ENCODE measurements at places on chromosomes 6 and 20.

DNA sequence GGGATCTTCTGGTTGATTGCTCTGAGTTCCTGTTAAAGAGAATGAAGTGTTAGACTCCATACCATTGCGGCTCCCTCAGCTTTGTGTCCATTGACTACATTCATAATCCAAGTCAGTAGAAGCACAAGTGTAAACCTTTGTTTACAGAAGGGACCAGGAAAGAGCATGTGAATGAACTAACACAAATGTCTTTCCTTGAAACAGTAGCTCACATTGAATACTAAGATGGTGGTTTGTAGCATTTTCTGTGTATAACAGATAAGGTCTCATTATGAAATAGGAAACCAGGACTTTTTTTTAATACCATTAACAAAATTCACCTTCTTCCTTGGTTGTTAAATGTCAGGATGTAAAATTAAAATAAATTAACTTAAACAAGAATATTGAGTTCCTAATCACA, 8.4 kb downstream of the STXBP5 start:
- no peak for DNase-seq

GRCh38 chr6:24640166-24640565, 5.8 kb downstream of the KIAA0319 start:
- no peak for DNase-seq

DNA sequence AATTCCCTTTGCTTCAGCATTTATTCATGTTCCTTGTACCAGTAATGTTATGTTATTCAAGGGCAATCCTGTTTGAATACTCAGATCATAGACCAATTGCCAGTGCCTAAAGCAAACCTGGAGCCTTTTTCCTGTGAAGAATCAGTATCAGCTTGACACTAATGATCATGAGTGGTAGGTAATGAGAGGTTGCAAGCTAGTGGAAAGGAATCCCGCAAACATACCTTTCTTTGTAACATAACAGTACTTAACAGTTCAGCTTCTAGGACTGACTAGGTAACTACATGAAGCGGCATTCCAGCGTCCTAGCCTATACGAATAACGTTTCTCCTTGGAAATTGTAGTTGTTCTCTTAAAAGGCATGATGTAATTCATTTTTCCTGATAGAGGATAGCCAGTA, 253.7 kb downstream of the TMEM242 start:
- no peak for DNase-seq

DNA sequence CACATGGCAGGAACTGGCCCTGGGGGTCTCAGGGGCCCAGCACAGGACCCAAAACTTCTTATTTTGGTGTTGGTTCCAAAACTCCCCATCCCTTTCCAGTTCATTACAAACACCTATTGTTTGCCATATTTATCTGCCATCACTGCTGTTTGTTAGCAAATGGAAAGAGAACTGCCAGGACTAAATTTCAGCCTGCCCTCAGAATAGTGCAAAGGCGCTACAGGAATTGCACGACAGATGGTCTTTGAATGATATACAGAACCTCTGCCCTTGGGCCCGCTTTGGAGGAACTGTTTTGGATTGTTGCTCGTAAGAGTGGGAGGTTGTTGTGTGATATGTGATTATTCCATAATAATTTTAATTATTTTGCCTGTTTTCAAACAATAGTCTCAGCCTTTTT, 199.0 kb upstream of the FBXL4 start:
- no peak for DNase-seq

- DNase-seq = peak; percentile 30
Observed at GRCh38 chr6:6559994-6560570, 28.4 kb upstream of the LY86 start.

- peak; percentile 19 for DNase-seq
Observed at GRCh38 chr20:45792317-45793118, 764 bp downstream of the DNTTIP1 start.
